CD8-positive, alpha-beta memory T cell (primary cell): ENCODE measurements at places on chromosomes 5 and 9.

DNA sequence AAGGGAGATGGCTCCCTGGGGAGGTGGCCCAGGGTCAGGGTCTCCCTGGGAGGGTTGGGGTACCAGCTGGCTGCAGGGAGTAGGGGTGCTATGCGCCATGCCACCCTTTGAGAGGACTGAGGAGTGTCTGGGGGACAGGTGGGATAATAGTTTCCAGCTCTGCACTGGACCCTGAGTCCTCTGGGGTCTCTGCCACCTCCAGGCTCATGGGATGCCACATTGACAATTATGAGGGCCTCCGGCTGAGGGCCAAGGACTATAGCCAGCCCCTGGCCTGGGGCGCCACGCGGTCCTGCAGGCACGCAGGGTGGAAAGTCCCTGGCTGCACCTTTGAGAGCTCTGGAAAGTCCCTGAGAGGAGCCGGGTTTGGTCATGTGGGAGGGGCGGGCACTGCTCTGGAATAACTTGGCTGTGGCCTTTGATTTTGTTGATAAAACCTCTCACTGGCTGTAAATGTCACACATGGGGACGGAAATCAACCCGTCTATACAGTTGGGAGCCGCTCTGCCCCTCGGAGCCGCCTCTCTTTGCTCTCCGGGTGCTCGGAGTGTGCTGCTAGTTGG, 16.0 kb downstream of the TRAF2 start:
- DNase-seq, result peak; percentile 78

- DNase-seq, result no peak
Measured at GRCh38 chr9:33155393-33155792, 11.7 kb downstream of the B4GALT1 start.

DNA sequence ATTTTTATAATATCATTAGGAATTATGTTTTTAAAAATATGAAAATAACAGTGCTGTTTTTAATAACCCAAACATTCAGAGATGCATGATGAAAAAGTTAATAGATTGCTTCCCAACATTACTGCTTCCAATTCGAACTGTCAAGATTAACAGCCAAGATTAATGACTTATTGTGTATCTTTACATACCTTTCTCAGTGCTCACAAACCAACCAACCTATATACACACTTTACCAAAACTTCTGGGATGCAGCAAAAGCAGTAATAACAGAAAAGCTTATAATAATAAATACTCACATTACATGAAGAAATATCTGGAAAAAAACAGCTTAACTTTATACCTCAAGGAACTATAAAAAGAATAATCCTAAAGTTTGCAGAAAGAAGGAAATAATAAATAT, 82.1 kb downstream of the TMEM232 start:
- no peak for DNase-seq

GRCh38 chr5:153659039-153659736, 168.7 kb downstream of the GRIA1 start:
- DNase-seq, result no peak

DNA sequence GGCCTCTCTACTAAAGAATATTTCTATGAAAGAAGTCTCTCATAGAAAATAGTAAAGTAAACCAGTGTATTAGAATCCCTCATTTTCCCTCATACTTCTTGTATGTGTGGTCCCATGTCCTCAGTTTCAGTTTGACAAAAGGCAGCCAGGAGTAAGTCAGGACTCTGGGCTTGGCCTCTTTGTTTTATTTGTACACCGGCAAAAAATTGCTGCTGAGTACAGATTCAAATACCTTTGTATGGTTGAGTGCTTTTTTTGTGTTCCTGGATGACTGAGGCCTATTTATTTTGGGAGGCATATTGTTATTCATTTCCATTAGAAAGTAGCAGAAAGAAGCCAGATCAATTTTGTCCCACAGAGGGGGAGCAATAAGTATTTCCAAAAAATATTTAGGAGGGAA, 47.3 kb upstream of the CEP78 start:
- no peak for DNase-seq

DNA sequence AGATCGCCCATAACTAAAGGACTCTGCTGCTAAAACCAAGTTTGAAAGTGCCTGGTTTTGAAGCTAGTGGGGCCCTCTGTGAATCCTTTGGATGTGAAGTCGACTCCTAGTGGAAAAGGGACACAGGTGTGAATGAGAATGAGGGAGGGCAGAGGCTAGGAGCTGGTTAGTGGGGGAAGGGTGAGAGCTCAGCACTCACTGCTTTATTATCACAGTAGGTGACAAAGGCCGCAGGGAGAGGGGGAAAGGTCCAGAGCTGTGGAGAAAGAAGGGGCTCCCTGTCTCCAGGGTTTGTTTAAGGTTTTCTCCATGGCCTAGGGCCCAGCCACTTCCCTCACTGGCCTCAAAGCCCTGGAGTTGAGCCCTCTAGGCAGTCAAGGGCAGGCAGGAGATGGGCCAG, 3.5 kb downstream of the HDHD3 start:
- DNase-seq, result no peak

DNA sequence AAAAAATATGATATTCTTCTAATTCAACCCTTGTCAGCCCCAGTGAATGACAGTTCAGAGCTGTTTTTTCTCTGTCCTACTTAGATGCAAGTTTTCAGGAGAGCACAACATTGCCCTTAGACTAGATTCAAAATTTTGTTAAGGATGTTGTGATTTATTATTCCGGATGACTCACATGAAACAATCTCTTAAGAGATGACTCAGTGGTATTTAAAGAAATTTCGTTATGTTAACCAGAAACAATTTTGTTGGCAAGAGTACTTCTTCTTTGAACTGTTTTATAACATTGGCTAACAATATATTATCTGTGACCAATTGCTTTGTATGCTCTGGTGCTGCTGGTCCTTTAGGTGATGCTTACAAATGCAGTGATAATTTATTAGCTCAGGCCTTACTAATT, 132.0 kb downstream of the IZUMO3 start:
- DNase-seq, result no peak

DNA sequence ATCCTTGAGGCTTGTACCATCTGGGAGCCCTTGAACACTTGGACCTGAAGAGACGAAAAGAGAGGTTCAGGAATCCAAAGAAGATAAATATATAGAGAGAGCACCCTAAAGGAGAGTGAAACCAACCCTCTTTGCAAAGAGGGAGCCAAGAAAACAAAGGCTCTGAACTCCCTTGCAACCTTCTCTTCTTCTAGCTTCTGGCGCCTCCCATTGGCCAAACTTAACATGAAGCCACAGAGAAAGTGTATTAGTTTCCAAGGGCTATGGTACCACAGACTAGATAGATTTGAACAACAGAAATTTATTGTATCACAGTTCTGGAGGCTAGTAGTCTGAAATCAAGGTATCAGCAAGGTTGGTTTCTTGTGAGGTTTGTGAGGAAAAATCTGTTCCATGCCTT, 175.1 kb downstream of the HCN1 start:
- DNase-seq, result no peak

DNA sequence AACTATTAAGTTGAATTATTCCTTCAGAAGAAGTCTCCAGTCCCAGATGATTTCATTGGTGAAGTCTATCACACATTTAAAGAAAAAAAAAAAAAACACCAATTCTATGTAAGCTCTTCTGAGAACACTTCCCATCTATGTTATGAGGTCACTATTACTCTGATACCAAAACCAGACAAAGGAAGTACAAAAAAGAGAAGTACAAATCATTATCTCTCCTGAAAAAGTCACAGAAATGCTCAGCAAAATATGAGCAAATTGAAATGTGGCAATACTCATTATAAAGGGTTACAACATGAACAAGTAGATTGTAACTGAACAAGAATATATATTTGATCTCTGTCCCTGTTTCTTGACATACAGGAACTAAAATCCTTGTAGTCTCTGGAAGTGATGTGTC, 280.4 kb downstream of the TLE1 start:
- no peak for DNase-seq

GRCh38 chr9:127662617-127663016, 44.2 kb upstream of the CFAP157 start:
- no peak for DNase-seq

- DNase-seq, result no peak
Measured at GRCh38 chr9:79120941-79121340, 450.8 kb upstream of the TLE4 start.

DNA sequence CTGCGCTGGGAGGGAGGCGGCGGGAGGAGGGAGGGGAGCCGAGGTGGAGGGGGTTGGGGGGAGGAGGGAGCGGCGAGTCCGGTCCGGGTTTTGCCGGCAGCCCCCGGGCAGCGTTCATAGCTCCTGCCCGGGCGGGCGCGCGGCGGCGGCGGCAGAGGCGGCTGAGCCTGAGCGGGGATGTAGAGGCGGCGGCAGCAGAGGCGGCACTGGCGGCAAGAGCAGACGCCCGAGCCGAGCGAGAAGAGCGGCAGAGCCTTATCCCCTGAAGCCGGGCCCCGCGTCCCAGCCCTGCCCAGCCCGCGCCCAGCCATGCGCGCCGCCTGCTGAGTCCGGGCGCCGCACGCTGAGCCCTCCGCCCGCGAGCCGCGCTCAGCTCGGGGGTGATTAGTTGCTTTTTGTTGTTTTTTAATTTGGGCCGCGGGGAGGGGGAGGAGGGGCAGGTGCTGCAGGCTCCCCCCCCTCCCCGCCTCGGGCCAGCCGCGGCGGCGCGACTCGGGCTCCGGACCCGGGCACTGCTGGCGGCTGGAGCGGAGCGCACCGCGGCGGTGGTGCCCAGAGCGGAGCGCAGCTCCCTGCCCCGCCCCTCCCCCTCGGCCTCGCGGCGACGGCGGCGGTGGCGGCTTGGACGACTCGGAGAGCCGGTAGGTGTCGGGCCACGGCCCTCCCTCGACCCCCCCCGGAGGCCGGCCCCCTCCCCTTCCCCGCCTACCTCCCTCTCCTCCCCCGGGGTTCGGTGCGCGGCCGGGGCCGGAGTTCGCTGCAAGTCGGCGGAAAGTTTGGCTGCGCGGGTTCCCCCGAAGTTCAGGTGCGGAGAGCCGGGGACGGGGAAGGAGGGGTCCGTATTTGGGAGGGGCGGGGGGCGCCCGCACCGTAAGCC, at the start of gene CXXC5:
TSS of gene CXXC5 (plus strand) at position 145 of the 877 bp plus-strand sequence. CDS start 32,175 bp downstream, outside the sequence.
- DNase-seq, result peak; percentile 45

- DNase-seq, result no peak
Measured at GRCh38 chr5:96881511-96882115, 5.3 kb downstream of the ERAP2 start.

DNA sequence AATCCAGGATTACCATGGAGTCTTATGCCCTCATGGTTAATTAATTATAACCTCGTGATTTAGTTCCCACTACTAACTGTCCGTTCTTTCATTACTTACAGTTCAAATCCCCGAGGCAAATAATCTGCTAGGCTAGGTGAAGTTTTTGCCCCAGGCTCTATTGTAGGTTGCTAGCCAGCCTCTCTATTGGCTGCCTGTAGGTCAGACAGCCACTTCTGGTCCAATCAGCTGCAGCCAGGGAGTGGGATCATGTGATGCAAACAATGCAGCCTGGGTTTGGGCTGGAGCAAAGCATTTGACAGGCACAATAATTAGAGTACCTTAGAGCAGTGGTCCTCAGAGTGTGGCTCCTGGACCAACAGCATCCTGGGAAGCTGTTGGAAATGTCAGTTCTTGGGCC, 17.7 kb downstream of the TMEM252 start:
- DNase-seq, result no peak

DNA sequence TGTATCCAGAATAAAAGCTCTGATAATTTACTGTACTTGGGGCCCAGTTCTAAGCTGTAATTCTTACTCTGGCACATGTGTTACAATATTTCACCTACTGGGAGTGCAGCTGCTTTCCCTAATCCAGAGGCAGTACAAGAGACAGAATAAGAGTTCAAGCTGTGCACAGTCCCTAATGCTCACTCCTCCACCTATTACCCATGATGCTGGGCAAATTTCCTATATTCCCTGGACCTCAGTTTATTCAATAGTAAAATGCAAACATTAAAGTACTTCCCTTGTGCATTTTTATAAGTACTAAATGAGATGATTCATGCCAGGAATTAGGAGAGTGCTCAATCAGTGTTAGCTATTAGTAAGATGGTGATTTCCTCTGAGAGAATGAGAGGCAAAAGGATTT, 28.0 kb upstream of the TAF11L2 start:
- DNase-seq, result no peak

GRCh38 chr9:32825203-32825602, 41.9 kb downstream of the TMEM215 start:
- DNase-seq, result no peak

DNA sequence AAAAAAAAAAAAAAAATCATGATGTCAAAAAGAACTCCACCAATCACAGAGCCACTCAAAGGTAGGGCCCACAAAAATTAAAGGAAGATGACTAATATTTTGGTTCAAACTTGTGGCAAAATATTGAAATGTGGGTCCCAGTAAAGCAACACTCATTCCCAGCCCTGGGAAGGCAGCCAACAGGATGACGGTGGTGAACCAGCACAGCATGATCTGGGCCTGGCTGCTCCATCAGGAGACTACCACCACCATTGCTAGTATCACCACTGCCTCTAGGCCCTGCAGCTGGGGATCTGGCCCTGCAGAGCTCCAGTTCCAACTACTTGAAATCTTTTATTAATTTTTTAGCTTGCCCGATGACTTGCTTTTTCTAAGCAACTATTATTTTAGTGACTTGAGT, 206.8 kb upstream of the ITGA1 start:
- no peak for DNase-seq
